ENCODE measurements at places on chromosomes 1 and 21.

DNA sequence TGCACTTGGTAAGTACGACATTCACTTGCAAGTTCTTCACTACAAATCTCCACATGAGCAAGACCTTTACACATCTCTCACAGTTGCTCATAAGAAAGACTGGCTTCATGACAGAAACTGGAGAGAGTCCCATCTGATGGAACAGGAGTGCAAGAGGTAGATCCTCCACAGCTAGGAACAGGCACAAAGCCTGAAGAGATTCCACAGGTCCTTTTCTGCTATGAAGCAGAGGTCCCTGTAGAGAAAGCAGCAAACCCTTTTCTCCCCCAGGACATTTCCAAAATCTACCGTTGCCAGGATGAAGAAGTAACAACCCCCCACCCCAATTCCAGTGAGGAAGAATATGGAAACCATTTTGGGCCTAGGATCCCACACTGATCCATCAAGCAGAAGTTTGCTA is 47.3 kb downstream of the EIF4G3 start:
- no peak for DNase-seq

DNA sequence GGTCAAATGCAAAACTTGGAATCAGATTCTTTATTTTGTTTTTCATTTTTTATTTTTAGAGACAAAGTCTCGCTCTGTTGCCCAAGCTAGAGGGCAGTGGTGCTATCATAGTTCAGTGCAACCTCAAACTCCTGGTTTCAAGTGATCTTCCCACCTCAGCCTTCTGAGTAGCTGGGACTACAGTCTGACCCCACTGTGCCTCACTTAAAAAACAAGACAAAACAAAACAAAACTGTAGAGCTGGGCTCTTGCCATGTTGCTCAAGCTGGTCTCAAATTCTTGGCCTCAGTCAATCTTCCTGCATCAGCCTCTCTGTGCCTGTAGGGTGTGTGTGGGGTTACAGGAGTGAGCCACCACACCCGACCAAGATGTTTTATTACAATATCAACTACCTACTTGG is 396.0 kb upstream of the USP24 start:
- DNase-seq: no peak

DNA sequence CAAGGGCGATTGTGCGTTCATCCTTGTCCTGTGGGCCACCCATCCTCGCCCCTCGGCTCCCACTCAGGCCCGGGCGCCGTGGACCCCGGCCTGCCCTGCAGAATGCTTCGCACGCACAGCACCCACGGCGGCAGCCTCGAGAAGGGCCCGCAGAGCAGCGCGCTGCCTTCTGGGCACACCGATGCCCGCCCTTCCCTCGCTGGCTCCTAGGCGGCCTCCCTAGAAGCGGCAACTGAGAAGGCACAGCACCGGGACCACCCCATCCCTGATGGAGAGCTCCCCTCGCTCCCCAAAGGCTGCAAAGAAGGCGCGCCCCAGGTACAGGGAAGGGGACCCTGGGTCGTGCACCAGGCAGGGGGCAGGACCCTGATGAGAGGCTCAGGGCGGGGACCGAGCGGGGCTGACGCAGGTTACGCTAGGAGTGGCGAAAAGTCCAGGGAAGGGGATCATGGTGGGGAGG is 971 bp downstream of the CAPZB start:
- DNase-seq: no peak

GRCh38 chr1:168623003-168623828 is 46.8 kb downstream of the XCL1 start:
- DNase-seq: peak; percentile 29

- no peak for DNase-seq
Observed at GRCh38 chr1:176720838-176721237, 257.9 kb downstream of the PAPPA2 start.

DNA sequence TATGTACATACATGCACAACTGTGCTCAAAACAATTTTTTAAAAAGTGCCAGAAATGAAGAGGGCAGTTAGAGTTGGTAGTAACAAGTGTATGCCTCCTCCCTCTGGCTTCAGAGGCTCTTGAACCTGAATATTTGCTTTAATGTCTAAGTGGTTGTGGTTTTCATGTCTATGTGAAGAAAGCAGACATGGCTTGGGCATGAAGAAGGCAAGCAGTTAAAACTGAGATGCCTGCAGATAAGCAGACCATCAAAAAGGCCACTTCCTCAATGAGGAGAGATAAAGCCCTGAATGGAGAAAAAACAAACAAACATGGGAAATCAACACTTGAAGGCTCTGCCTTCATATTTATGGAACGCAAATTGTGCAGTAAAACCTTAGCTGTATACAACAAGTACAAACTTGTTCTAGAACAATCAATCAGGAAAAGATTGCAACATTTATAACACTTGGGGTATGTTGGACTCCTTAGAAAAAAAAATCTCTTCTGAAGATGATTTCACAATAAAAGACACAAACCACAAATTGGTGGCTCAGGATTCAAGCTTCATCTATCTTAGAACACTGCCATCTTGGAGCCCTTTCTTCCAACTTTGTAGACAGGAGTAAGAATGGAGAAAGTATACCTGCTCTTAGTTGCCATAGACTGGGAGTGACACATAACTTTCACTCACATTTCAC is 52.7 kb upstream of the PLA2G4A start:
- no peak for DNase-seq

- DNase-seq: no peak
Observed at GRCh38 chr1:238998577-238998976, 387.8 kb upstream of the CHRM3 start.

DNA sequence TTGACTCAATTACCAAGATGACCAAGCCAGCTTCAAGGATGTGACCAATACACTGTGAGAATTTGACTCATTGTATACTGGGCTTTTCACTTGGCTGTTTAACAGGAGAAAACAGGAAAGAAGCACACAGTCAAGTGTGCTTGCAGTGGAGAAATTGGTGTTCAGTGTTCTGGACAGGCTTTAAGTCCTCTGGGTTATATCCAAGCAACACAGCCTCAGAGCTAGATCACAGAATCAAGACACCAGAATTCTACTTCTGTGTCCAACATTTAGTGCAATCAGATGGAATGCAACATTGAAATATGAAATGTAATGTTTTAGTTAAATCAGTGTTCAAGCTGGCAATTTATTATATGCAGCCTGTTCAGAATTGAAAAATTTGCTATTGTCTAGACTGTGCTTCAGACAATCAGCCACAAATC is 694.4 kb downstream of the LTN1 start:
- no peak for DNase-seq

DNA sequence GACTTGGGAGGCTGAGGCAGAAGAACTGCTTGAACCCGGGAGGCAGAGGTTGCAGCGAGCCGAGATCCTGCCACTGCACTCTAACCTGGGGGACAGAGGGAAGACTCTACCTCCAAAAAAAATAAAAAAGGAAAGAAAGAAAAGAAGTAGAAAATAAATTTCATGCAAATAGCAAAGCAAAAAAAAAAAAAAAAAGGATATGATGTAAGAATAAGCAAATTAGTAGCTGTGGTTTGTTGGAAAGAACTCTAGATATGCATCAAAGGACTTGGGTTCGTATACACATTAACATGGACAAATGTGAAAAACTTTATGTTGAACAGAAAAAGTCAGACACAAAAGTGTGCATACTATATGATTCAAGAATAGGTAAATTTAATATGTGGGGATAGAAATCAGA is 11.9 kb downstream of the WASF2 start:
- DNase-seq: no peak

GRCh38 chr1:202616355-202616915 is 93.8 kb downstream of the SYT2 start:
- DNase-seq: no peak

DNA sequence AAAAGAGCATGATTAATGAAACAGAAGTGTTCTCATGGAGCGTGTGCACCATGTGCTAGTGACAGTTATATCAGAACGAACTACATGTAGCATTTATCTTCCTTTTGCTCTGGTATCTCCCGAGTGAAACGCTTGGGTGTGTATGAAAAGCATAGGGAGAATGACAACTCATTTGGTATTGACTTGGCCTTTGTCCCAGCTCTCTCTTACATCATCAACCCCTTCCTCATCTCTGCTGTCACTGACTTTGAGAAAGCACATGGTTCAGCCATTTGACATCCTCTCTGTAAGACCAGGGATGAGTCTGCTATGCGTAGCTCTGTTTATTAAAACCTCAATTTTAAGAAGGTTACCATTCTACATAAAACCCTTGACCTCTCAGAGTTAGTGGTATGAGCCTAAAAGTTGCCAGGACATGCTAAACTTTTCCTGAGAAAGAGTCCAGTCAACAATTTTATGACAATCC is 201.0 kb downstream of the NRIP1 start:
- DNase-seq: no peak

GRCh38 chr1:42922687-42923366 is 35.8 kb downstream of the SLC2A1 start:
- DNase-seq: peak; percentile 14

- DNase-seq: no peak
Observed at GRCh38 chr1:32761936-32762335, 55.2 kb downstream of the YARS1 start.

- no peak for DNase-seq
Observed at GRCh38 chr1:247456021-247456420, 1.9 kb downstream of the OR2B11 start.

- DNase-seq: no peak
Observed at GRCh38 chr1:234369784-234370183, 3.5 kb upstream of the COA6 start.

DNA sequence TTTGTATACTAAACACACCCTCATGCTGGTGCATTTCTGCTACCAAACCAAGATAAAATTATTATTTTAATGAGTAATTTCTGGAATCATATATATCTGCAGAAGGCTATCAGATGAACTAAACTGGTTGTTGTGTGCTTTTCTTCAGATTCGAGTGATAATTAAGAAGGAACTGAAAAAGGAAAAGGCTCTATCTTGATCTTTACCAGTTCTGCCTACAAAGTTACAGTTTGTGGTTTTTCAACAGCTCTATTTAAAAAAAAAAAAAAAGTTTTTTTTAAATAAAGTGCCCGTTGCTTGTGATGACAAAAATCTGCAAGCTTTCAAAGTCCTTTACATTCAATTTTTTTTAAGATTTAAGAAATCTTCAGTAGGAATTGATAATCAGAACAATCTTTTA is 13.6 kb downstream of the DENND1B start:
- no peak for DNase-seq

- DNase-seq: no peak
Observed at GRCh38 chr21:28427394-28428022, 565.2 kb downstream of the LTN1 start.

GRCh38 chr1:166980383-166980782 is 5.0 kb upstream of the ILDR2 start:
- no peak for DNase-seq

DNA sequence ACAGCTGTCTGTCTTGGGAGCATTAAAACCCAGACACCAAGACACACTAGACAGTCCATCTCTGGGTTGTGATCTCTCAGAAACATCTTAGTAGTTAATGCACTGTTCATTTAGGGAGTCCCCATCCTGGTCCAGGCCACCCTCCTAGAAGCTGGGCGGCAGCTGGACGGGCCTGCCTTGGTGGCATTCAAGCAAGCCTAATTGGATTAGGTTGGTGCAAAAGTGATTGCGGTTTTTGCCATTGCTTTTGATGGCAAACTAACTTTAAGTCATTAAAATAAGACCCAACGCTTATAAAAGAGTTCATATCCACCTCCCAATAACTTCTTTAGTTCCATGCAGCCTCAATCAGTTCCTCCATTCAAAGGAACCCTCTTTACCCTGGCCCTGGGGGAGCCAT is 21.7 kb downstream of the ATP5PO start:
- DNase-seq: no peak

DNA sequence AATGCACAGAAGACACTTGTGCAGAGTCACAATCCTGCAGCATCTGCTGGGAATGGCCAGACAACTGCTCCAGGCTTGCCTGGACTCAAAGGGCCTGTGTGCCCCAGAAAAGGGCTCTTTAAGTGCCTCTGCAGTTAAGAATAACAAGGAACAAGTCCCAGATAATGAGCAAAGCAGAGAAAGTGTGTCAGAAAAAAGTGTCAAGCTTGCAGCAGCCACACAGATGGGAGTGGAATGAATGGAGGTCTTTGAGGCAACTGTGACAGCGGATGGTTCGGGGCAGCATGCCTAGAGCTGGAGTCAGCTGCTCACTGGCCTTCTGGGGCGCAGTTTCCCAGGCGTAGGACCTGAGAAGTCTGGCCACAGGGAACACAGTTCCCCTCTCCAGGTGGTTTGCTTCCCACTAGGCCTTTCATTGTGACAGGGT is 5.1 kb downstream of the PARP1 start:
- DNase-seq: no peak

- no peak for DNase-seq
Observed at GRCh38 chr1:64392109-64392508, 77.8 kb upstream of the CACHD1 start.

DNA sequence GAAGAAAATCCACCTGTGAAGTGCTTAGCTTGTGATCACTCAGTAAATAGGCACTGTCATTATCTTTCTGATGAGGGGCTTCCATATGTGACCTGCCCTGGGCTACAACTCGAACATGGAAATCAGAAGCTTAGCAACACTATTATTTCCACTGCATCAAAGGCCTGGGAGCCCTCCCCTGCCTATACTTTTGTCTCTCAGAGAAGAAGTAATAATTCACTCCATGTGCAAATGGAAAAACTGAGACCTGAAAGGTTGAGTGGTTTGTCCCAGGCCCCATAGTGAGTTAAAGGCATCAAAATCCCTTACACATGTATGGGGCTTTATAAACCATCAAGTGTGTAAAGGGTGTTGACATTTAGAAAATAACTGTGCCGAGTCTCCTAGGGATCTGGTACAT is 20.9 kb downstream of the SOX13 start:
- DNase-seq: no peak

GRCh38 chr21:42724226-42724920 is 71.0 kb downstream of the PDE9A start:
- peak; percentile 70 for DNase-seq

- no peak for DNase-seq
Observed at GRCh38 chr1:247008406-247008799, 546 bp upstream of the ZNF695 start.
